Calu3 (cell line): ENCODE measurements at places on chromosomes 7 and 10. TPM values are rescaled to one million over a fixed set of nuclear protein-coding genes. Genes with fewer than 3 reads are reported as not detected.

GRCh38 chr10:109993551-109994330 lies 14.0 kb upstream of the ADD3 start:
- peaks cover 40% of the 10 kb centered on the region for H3K4me1 ChIP-seq
- DNase-seq, result no peak
- no peak overlapping the region for H3K27ac ChIP-seq

Gene DNAJC12
- total RNA-seq, result 0.80 and 1.1 TPM in 2 replicates

Gene TAF5
- 2.5 and 2.9 TPM in 2 replicates for total RNA-seq

DNA sequence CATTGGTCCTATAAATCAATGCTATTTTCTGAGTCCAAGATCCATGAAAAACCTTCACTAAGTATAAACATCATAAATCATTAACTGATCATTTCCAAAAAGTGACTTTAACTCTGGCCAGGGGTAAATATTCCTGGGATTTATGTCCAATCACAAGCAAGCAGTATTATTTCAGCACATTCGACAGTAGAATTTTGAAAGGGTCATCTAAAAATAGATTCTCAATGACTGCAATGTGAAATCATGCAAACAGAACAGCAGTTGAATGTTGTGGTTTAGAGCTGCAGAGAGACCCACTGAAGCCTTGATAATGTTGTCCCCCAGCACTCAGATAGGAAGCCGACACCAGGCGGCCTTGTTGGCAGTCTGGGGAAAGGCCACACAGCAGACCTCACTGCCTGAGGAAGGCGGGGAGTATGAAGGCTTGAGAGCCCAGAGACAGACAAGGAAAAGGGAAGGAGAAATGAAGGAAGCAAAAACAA lies 38.1 kb downstream of the FAM107B start:
- DNase-seq, result no peak
- H3K4me3 ChIP-seq, result no peak overlapping the region
- no peak overlapping the region for H3K27ac ChIP-seq
- H3K27me3 ChIP-seq, result no peaks in the 10 kb centered on the region
- H3K4me1 ChIP-seq, result peaks cover 8% of the 10 kb centered on the region
- no peaks in the 10 kb centered on the region for H3K36me3 ChIP-seq
